ENCODE measurements at places on chromosomes 7 and 10. TPM values are rescaled to one million over a fixed set of nuclear protein-coding genes. Genes with fewer than 3 reads are reported as not detected.

IL15RA gene
- total RNA-seq: 19.7 TPM

EPO gene
- not detected for total RNA-seq

PIP gene
- total RNA-seq: not detected

ATP6V0A4 gene
- total RNA-seq: 0.32 TPM

PON3 gene
- not detected for total RNA-seq

ADAMTS14 gene
- not detected for total RNA-seq

LRRN3 gene
- total RNA-seq: 6.7 TPM

PRDX3 gene
- total RNA-seq: 217 TPM

ASB10 gene
- not detected for total RNA-seq

- DNase-seq: no peak
Measured at GRCh38 chr7:129550693-129551360, 48.5 kb downstream of the SMKR1 start.

DNA sequence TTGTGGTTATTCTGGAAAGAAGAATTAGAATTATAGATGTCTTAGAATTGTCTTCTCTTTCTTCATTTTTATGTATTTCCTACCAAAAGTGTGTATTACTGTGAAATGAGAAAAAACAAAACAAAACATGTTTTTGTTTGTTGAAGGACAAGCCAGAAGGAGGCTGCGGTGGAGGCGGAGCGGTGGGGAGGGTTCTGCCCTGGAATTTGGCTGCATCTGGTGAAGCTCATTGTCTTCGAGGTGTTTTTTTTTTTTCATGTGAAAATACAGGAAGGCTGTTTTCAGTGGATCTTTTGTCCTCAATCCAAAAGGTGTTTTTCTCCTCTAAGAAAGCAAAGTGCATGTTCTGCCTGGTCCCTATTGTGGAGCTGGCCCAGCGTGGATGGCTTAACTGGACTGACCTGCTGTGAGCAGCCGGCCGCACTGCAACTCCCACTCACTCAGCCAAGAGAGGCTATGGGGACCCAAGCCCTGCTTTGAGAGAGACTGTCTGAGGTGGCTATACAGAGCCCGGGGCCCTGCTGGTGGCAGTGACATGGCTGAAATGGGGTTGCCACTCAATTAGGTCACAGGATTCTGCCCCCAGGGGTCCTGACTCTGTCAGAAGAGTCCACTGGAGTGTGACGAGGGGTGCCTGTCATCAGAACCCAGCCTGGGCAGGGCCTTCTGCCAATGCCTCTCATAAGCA is 184.9 kb upstream of the MKI67 start:
- no peak for DNase-seq

DNA sequence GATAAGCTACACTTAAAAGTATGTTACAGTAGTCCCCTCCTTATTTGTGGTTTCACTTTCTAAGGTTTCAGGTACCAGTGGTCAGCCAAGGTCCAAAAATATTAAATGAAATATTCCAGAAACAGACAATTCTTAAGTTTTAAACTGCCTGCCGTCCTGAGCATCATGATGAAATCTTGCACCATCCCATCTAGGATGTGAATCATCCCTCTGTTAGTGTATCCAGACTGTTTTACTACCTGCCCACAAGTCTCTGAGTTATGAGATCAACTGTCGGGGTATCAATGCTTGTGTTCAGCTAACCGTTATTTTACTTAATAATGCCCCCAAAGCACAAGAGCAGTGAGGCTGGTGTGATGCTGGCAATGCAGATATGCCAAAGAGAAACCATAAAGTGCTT is 11.4 kb downstream of the KDM7A start:
- peak; percentile 28 for DNase-seq

- DNase-seq: no peak
Measured at GRCh38 chr7:132750530-132751217, 174.4 kb upstream of the PLXNA4 start.

DNA sequence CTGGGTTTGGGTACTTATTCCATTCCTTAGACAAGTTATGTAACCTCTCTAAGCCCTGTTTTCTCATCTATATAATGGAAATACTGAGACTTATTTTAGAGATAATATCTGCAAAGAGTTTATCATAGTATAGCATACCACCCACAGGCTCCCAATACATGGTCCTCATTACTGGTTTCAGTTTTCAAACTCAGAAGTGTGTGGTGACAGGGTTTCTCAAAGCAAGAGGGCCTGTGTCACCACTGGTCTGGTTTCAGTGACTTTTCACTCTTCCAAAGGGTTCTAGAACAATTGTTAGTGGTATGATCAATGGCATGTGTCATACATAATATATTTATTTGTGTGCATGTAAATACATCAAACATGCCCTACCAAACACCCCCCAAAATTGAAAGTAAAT is 89.2 kb upstream of the BMPER start:
- no peak for DNase-seq

- no peak for DNase-seq
Measured at GRCh38 chr7:140624392-140625191, 16.0 kb downstream of the DENND2A start.

DNA sequence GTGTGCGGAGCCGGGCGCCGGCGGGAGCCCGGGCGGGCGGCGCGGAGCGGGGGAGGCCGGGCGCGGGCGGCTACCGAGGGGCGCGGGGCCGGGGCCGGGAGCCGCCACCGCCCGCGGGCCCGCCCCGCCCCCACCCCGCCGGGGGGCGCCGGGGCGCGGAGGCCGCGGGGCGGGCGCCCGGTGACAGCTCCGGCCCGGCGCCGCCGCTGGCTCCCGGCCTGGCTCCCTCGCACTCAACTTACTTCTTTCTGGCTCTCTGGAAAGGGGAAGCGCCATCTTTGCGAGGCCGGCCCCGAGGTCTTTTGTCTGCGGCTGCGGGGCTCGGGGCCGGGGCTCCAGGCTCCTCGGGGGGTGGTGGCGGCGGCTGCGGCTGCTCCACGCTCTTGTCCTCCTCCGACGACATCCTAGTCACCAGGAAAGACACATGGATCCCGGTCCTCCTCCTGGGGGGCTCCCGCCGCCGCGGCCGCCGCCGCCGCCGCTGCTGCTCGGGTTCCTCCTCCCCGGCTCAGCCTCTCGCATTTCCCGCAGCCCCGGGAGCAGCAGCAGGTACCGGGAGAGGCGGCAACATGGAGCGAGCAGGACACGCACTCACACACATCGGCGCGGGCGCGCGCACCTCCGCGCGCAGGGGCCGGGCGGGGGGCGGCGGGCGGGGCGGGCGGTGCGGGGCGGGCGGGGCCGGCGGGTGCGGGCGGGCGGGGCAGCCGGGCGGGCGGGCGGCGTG is at the start of gene KMT2C:
Gene KMT2C (minus strand): TSS at position 620 of the 727 bp plus-strand sequence. CDS start 217 bp downstream, at position 403.
- peak; percentile 71 for DNase-seq

DNA sequence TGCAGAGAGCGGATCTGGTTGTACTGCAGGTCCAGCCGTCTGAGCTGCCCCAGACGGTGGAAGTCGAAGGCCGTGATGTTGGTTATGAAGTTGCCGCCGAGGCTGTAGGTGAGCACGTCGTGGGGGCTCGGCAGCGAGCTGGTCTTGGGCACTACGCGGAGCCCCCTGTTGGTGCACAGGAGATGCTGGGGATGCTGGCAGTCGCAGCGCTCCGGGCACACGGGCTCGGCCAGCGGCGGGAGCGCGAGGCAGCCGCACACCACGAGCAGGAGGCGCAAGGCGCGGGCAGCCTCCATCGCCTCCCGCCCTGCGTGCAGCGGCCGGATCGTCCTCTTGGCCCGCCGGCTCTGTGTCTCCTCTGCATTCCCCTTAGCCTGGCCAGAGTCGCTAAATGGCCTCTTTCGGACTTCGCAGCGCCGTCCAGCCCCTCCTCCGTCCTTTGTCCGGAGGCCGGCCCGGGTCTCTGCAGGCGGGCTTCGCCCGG is 337 bp downstream of the TRIL start:
- DNase-seq: no peak

GRCh38 chr10:46293832-46294640 is 7.2 kb downstream of the ANTXRL start:
- DNase-seq: peak; percentile 1

- no peak for DNase-seq
Measured at GRCh38 chr7:131284702-131285419, 42.8 kb upstream of the MKLN1 start.

- no peak for DNase-seq
Measured at GRCh38 chr10:131806146-131806545, 94.7 kb upstream of the PPP2R2D start.

DNA sequence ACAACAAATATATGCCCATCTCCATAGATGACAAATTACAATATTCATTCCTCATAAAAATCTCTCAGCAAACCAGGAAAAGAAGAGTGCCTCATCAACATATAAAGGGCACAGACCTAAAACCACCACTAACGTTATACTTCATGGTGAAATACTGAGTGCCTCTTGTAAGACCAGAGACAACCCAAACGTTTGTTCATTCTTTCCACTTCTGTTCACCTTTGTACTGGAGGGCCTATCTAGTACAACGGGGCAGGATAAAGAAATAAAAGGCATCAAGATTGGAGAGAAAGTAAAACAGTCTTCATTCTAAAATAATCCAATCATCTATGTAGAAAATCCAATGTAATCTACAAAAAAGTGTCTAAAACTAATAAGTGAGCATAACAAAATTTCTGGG is 79.1 kb downstream of the LARP4B start:
- no peak for DNase-seq

GRCh38 chr10:3654980-3655379 is 130.0 kb downstream of the KLF6 start:
- no peak for DNase-seq

GRCh38 chr10:121772884-121773283 is 154.9 kb downstream of the ATE1 start:
- DNase-seq: no peak

GRCh38 chr10:29784175-29784773 is 149.5 kb upstream of the SVIL start:
- no peak for DNase-seq

GRCh38 chr7:4845740-4846142 is 16.1 kb downstream of the PAPOLB start:
- no peak for DNase-seq

- DNase-seq: peak; percentile 87
Measured at GRCh38 chr7:5694912-5695726, 86.3 kb downstream of the RNF216 start.

DNA sequence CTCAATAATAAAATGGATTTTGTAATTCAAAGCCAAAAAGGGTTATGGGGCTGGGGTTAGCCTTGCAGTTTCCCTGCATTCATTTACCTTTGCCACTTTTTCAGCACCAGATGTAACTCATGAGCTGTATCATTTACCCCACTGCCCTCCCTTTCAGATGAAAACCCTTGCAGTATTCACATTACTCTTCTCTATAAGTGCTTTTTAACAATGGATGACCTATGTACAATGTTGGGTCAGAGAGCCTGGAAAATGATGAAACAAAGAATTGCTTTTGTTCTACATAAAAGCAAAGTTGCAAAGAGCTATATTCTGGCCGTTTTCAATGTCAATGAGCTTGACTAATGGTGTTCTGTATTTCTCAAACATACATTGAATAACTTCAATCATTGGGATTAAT is 189.7 kb downstream of the TMEM26 start:
- DNase-seq: no peak

DNA sequence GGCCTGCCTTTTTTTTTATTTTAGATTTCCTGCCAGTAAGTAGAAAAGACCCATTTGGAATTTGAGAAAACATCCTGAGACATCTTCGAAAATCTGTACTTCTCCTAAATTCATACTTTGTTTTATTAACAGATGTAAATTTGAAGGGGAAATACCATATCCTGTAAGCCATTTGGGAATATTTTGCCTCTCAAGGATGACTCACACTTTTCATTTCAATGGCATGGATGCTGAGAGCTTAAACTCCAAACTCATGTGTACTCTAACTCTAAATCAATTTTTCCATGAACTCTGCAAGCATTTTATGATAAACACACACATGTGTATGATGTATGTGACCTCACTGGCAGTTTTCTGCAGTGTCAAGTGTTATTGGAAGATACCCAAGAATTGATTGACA is 89.0 kb downstream of the SEMA3A start:
- DNase-seq: no peak

DNA sequence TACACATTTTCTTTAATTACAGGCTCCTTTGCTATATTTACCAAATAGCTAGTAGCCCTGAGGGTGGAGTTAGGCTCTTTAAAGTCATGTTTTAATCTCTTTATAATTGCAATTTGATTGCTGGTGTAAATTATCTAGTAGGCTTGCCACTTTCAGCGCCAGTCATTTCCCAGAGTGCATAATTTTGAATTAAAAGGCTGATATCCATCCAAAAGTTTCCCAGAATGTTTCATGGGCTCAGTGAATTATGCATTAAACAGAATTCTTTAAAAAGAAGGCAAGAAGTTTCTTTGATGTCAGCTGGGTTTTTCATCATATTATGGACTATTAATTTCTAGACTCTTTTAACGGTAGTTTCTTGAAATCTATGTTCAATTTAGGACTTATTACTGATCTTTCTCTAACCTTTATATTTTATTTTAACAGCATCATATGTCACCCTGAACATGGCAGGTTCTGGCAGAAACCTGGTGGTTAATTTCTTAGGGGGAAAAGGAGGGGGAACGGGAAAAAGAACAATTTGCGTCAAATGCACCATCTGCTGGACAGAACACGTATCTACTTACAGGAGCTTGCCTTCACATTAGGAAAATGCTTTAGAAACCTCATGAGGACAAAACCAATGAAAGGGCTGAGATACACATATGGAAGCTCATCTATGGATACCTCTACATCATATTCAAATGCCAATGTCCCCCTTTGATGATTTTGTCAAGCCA is 171.1 kb downstream of the GRM3 start:
- DNase-seq: no peak

DNA sequence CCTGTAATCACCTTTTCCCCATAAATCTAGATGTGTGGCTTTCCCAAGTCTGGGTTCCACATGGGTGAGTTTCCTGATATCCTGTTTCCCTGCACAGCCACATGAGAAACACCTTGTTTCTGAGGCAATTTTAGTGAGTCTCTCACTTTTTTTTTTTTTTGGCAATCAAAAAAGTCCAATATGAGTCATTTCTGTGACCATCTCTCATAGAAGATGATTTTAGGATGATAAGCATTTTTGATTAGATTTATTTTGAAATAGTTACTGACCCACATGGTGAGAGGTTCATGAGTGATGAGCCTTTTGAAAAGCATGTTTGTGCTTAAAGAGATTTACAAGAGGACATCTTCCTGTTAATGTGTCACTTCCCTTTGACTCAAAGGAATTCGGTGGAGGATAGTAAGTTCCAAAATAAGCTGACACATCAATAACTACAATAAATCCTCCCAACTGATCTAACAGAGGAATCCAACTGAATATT is 464.0 kb downstream of the INHBA start:
- no peak for DNase-seq

- no peak for DNase-seq
Measured at GRCh38 chr7:1690359-1690958, 20.4 kb downstream of the ELFN1 start.

DNA sequence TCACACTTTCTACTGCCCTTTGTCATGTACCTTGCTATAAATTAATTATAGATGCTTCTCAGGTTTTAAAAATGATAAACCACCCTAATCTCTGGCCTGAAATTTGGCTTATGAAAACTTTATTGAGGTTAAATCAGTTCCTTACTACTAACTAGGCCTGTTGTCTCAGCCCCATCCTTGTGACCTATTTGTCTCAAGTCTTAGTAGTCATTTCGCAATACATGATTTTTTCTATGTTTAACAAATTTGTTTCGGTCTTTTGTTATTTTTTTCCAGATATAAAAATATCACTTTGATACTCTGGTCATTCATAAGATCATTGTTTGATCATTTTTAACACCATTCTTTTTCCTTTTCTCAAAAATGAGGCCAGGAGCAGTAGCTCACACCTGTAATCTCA is 411.6 kb downstream of the GFRA1 start:
- DNase-seq: no peak

Measured in activated CD4-positive, alpha-beta T cell treated with anti-CD3 and anti-CD28 coated beads for 36 hours (primary cell).